ENCODE measurements at places on chromosomes 4 and X.

- no peak for DNase-seq
Observed at GRCh38 chr4:4779054-4779453, 80.4 kb upstream of the MSX1 start.

DNA sequence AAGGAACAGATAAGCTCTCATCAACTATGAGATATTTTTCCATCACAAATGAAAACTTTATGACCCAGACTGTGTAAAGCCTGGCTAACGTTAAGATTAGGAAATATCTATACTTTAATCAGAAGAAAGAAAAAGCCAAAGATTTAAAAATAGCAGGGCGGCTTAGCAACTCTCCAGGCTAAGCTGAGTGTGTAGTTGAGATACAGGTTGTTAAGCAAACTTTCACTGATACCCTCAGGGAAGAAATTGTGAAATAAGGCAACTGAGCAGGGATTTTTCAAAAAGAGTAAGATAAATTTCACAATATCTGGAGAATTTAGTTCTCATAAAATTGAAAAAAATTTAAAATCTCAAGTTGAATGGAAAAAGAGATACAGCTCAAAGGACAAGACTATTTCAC lies 382.0 kb downstream of the RAPGEF2 start:
- no peak for DNase-seq

GRCh38 chr4:11732155-11732554 lies 303.5 kb upstream of the HS3ST1 start:
- DNase-seq: no peak

DNA sequence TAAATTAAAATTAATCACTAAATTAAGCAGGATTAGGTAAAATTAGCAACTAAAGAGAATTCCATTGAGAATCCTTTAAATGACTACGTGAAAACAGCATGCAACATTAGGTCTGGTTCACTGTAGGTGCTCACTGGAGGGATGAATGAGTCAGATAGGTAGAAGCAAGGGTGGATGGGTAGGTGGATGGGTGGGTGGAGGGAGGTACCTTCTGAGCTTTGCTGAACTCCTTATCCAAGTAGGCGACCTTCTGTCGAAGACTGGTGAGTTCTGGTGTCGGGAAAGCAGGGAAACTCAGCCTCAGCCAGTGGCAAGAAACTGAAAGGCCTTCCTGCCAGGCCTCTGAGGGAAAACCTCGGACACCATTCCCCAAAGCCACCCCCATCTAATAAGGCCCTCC lies 3.0 kb downstream of the GRIPAP1 start:
- DNase-seq: no peak

- no peak for DNase-seq
Observed at GRCh38 chr4:84767168-84767567, 184.2 kb downstream of the CDS1 start.

Data from HuH-7 (cell line).